ENCODE measurements at places on chromosomes 5 and 9.

DNA sequence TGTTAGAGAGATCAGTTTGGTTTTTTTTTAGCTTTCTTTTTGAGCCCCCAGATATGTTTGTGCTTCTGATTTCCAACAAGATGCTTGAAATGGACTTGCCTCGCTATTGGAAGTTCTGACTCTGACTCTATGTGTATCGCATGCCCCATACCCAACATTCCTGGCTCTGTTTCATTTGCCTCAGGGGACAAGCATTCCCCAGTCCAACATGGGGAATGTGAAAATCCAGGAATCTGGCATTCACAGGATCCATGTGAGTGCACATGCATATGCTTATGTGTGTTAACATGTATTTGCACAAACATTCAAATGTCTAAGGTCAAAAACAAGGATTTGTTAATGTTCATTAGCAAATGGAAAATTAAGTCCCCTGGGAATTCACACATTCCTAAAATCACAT lies 233.9 kb downstream of the TLR4 start:
- DNase-seq = no peak

- DNase-seq = peak; percentile 45
Observed at GRCh38 chr5:177399997-177400868, at the start of gene PFN3. TSS of gene PFN3 (minus strand) at chr5:177400661. CDS start at chr5:177400576, 85 bp downstream.

DNA sequence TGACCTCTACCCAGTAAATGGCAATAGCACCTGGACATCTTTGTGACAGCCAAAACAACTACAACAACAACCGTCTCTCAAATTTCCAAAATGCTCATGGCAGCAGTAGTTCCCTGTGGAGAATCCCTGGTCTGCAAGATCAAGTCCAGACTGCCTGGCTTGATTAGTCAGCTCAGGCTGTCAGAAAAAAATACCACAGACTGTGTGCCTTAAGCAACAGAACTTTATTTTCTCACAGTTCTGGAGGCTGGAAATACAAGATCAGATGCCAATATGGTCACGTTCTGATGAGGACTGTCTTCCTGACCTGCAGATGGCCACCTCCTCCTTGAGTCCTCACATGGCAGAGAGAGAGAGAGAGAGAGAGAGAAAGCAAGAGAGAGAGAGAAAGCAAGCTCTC lies 52.3 kb upstream of the MOCS2 start:
- DNase-seq = no peak

GRCh38 chr5:149680810-149681221 lies 49.3 kb upstream of the PPARGC1B start:
- DNase-seq = no peak
